SW 1271 (cell line): ENCODE measurements at places on chromosomes 16 and 17.

DNA sequence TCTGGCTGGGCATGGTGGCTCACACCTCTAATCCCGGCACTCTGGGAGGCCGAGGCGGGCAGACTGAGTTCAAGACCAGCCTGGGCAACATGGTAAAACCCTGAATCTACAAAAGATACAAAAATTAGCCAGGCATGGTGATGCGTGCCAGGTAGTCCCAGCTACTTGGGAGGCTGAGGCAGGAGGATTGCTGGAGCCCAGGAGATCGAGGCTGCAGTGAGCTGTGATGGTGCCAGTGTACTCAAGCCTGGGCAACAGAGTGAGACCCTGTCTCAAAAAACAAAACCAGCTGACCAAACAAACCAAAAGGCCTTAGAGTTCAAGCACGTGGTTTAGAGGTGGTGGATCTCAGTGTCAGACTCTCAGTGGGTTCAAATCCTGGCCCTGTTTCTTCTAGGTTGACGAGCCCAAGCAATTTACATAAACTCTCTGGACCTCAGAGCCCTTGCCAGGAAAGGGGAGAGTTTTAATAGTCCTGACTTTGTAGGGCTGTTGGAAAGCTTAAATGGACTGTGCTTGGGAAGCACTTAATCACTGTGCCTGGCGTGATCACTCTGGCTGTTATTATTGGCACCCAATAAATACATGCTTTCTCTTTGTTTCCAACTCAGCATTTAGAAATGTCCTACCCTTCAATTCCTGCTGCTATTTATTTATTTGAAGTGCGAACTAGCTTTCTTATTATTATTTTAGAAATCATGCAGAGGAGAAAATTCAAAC lies 44.7 kb downstream of the ABCC1 start:
- DNase-seq = no peak

- no peak for DNase-seq
Observed at GRCh38 chr16:4340443-4340842, 10.7 kb downstream of the PAM16 start.

GRCh38 chr17:62093188-62094155 lies 28.4 kb upstream of the MED13 start:
- peak; percentile 44 for DNase-seq

DNA sequence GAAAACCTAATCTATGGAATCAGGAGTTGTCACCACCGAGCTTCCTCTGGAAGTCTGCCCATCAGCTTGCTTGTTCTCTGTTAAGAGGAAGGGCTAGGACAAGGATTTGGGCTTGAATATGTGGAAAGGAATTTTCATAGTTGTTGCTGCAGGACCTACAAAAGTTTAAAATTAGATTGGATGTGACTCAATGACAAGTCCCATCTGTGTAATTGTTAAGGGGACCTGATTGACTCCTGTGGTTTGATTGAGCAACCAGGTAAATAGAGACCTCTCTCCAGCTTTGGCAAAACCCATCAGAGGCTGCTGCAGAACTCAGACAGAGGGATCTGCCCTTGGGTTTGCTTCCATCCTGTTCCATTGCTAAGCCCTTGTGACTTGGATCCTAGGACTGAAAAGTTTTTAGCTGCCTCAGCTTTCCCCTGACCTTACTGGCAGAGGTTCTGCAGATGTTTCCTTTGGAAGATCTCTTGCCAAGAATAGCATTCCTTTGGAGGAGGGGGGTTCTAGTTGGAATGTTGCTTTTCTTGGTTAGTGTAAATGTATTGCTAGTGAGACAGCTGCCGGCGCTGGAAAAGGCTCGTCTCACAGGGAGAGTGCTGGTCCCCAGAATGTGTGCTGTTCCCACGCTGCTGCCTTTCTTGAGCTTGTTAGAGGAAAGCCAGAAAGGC lies 50.0 kb downstream of the SF3B3 start:
- no peak for DNase-seq

GRCh38 chr17:50824429-50824828 lies 11.0 kb upstream of the WFIKKN2 start:
- DNase-seq = no peak

- DNase-seq = no peak
Observed at GRCh38 chr16:70688246-70688742, 2.4 kb upstream of the MTSS2 start.

- no peak for DNase-seq
Observed at GRCh38 chr17:56595831-56596690, 2.6 kb downstream of the NOG start.

GRCh38 chr17:40191237-40192208 lies 14.3 kb downstream of the RAPGEFL1 start:
- no peak for DNase-seq

DNA sequence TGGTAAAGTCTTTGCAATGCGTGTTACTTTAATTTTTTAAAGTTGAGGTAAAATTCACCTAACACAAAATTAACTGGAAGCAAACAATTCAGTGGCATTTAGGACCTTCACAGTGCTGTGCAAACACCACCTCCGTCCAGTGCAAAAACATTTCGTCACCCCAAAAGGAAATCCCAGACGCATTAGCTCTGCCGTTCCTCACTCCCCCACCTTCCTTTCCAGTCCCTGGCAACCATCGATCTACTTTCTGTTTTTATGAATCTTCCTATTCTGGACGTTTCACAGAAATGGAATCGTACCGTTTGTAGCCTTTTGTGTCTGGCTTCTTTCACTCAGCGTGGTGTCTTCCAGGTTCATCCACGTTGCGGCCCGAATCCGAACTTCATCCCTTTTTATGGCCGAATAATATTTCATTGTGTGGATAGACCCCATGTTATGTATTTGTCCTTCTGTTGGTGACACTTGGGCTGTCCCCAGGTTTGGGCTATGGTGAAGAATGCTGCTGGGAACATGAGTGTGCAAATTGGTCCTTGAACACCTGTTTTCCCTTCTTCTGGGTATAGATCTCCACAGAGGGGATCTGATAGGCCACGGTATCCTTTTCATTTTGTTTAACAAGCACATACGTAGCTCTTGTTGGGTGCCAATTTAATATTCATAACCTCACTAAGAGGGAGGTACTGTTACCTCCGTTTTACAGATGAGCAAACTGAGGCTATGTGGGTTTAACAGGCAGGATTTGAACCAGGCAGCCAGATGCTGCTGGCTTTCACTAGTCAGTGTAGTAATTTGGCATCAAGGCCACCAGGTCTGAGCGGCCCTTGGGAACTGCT lies 232.0 kb upstream of the GSE1 start:
- DNase-seq = no peak

DNA sequence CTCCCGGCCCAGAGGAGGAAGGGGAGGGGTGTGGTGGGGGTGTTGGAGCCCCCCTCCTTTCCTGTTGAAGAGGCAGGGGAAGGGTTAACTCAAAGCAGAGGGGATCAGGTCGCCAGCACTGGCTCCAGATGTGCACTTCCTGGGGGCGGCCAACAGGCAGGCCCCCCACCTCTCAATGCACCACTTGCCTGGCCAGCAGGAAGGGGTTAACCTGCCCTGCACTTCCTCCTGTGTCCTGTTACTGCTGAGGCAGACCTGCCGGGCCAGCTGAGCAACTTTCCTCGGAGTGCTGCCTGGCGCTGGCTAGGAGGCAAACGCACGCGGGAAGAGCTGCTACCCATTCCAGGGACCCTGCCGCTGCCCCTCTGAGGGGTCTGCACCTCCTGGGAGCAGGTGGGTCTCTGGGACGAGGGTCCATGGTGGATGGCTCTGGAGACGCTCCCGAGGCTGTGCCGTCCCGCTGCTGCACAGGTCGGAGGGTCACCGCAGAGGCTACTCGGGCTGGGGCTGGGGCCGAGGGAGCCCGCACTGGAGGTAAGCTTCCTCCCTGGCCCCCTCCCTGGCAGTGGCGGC lies at the start of gene EPN3:
Gene EPN3 (plus strand): TSS at position 284 of the 573 bp plus-strand sequence. CDS start 3,822 bp downstream, outside the sequence.
- no peak for DNase-seq

DNA sequence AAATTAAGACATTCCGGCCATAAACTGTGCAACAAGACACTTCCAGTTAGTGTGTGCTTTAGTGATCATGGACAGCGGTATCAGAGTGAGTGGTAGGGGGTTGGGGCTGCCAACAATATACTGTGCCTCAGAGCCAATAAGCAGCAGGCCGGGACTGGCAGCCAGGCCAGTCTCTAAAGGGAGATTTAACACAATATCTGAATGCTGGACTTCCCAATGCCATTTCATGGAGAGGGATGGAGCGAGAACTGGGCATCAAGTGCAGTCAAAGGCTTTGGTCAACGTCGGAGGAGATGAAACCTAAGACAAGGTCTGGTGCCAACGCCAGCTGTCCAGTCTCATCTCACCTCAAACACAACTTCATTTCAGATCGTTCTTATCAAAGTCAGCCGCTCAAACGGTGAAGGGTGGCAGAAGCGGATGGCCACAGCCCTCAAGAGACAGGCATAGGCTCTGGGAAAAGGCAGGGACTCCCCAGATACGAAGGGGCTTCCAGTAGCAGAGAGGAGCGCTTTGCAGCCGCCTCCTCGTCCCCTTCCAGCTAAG lies 935 bp downstream of the USP32 start:
- no peak for DNase-seq

DNA sequence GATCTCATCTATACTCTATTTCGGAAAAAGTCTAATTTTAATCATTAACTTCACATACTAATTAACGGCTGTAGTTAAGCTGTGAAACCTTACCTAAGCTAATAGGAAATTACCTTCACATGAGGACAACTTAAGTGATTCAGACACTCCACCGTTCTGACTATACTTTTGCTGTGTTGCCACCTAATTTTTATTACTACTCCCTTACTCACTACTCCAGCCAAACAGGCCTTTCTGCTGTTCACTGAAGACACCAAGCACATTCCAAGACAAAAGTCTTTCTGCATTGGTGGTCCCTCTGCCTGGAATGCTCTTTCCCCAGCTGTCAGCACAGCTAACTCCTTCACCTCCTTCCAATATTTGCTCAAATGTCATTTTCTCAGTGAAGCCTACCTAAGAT lies 1.3 kb downstream of the CMTR2 start:
- no peak for DNase-seq

- DNase-seq = no peak
Observed at GRCh38 chr16:72924927-72925630, 122.8 kb downstream of the ZFHX3 start.

- DNase-seq = no peak
Observed at GRCh38 chr16:69490707-69491324, 66.4 kb downstream of the CYB5B start.

DNA sequence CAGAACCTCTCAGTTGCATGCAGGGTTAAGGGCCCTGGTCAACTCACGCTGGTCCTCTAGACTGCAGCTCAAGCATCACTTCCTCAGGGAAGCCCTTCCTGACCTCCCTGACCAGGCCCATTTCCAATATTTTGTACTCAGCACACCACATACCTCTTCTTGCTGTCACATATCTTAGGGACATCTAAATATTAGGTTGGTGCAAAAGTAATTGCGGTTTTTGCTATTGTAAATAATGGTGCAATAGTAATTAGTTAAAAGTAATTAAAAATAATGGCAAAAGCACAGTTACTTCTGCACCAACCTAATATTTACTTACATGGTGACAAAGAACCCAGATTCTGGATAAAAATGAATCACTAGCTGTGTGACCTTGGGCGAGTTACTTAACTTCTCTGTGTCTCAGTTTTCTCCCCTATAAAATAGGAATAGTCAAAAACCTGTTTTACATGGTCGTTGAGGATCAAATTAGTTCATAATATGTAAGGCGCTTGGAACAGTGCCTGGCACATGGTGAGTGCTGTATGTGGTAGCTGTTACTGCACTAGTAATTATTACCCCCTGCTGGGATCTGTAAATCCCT lies 177.4 kb downstream of the PRKCB start:
- no peak for DNase-seq

- DNase-seq = no peak
Observed at GRCh38 chr17:33534087-33534486, 241.0 kb upstream of the ASIC2 start.

- no peak for DNase-seq
Observed at GRCh38 chr17:61402978-61403800, 3.5 kb downstream of the TBX2 start.

- no peak for DNase-seq
Observed at GRCh38 chr17:6948562-6948961, 47.3 kb upstream of the ALOX12 start.

GRCh38 chr16:23668225-23668624 lies 10.5 kb upstream of the PLK1 start:
- no peak for DNase-seq

- no peak for DNase-seq
Observed at GRCh38 chr17:30450125-30451027, 26.8 kb upstream of the GOSR1 start.

GRCh38 chr17:56867948-56868376 lies 34.0 kb downstream of the DGKE start:
- DNase-seq = peak; percentile 21

DNA sequence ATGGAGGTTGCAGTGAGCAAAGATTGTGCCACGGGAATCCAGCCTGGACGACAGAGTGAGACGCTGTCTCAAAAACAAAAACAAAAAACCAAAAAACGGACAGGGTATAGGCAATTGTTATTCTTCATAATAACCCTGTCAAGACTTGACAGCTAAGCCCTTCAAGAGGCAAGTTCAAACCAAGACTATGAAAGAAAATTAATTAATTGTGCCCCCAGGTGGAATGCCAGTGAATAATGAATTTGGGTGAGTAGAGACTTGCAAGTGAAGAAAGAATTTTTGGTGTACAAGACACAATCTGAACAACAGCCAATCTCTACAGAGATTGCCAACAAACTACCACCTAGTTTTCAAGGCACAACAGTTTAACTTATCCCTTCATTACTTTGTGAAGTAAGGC lies 6.3 kb downstream of the RFWD3 start:
- no peak for DNase-seq

- no peak for DNase-seq
Observed at GRCh38 chr17:45436625-45437464, 4.2 kb upstream of the ARHGAP27 start.

- no peak for DNase-seq
Observed at GRCh38 chr17:69954241-69954925, 120.6 kb upstream of the KCNJ16 start.

DNA sequence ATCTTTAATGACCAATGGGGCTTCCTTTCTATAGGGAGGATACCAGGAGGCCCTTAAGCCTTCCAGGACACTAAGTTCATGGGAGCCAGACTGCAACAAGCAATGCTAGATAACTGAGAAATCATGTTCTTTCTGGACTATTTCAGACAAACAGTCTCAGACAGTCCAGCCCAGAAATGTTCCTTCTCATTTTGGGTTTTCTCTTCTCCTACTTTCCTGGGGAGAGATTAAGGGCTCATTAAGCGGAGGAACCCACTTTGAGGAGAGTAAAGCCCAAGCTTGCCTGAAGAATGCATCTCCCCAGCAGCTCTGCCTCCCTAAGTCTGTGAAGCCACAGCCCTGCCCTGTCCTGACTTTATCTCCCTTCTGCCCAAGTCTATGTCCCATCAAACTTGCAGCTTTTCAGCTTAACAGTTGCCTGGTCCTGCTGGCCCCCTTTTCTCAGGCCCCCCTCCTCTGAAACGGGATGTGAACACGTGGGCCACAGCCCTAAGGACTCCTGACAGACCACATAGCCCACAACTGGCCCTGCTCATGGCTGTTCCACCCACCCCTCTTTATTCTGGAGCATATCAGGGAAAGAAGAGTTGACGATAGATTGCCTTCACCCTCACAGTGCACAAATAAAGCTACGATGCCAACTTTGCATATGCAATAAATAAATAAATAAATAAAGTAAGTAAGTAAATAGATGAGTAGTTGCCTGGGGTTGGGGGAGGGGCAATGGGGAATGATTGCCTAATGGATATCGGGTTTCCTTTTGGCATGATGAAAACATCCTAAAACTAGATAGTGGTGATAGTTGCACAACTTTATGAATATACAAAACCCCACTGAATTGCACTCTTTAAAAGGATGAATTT lies 111.0 kb downstream of the N4BP1 start:
- no peak for DNase-seq
